Uterus (tissue), 4 donors: ENCODE measurements at places on chromosomes 11 and 22. TPM values are rescaled to one million over a fixed set of nuclear protein-coding genes. Genes with fewer than 3 reads are reported as not detected.
A peak's percentile ranks its signal among the peaks of the same experiment; 100 is the strongest.

GRCh38 chr11:2092464-2092910 is 46.7 kb downstream of the IGF2 start:
- no peak overlapping the region for H3K4me3 ChIP-seq
- no peaks in the 10 kb centered on the region for H3K4me1 ChIP-seq

Gene B4GALNT4
- 39.7 TPM for total RNA-seq

- no peak for DNase-seq
- H3K4me3 ChIP-seq: no peak overlapping the region
Measured at GRCh38 chr11:130390071-130390758, 38.2 kb downstream of the ADAMTS8 start.

DNA sequence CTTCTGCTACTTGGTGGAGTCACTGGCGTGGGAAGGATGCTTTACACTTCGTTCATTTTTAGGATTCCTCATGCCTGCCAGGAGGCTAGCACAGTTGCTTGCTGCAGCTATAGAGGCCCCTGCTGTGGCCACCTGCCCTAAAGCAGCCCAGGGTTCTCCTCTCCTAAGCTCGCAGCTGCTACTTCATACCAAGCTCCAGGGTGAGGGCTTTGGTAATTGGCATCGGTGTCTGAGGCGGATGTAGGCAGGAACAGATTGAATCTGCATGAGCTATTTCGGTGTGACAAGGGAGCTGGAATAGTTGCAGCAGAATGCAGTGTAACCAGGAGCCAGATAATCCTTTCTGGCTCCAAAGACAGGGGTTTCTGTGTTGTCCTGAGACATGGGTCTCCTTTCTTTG is 133.1 kb downstream of the MICAL2 start:
- no peak overlapping the region for H3K4me3 ChIP-seq
- no peaks in the 10 kb centered on the region for H3K36me3 ChIP-seq
- H3K27ac ChIP-seq: no peak overlapping the region
- H3K4me1 ChIP-seq: no peaks in the 10 kb centered on the region
- no peak for DNase-seq

Gene ASRGL1
- 31.6 TPM for total RNA-seq

DNA sequence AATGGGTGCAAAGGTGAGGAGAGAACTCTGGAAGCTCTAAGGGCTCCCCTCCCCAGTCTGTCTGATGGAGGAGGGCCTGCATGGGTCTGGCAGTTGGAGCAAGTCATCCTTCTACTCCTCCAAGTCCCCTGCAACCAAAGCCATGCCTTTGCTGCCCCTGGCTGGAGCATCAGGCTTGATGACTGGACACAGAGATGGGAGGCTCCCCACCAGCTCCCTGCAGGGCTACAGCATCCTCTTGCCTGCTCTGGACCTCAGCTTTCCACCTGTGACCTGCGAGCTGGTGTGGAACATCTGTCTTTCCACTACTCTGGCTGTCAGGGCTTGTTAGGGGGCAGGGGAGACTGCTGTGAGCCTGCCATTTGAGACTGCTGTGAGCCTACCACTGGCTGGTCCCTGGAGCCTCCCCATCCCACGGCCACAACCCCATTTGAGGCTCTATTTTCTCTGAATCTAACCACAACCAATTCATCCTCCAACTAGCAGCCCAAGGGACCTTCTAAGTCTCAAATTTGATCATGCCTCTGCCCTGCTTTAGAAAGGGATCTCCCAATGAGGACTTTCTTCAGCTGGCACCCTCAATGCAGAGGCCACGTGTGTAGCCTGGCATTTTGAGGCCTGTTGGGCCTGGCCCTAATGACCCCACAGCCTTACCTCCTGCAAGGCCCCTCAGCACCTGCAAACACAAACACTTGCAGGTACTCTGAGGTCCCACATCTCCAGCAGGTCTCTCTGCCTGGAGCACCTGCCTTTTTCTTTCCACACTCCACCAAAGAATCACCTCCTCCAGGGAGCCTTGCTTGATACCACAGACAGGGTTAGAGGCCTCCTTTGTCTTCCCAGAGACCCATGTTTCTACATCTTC is 9.9 kb downstream of the P2RY6 start:
- H3K27ac ChIP-seq: no peak overlapping the region
- no peak overlapping the region for H3K4me3 ChIP-seq
- no peak for DNase-seq
- H3K36me3 ChIP-seq: no peaks in the 10 kb centered on the region
- H3K27me3 ChIP-seq: no peaks in the 10 kb centered on the region

Gene CST6
- total RNA-seq: not detected

- no peak for DNase-seq
- peak overlapping the region; percentile 6 for H3K4me3 ChIP-seq
- H3K36me3 ChIP-seq: no peaks in the 10 kb centered on the region
- no peak overlapping the region for H3K27ac ChIP-seq
Measured at GRCh38 chr22:48489551-48490499, 1337.8 kb downstream of the BRD1 start.

Gene OR2AG2
- total RNA-seq: not detected

Gene OR52A1
- not detected for total RNA-seq

DNA sequence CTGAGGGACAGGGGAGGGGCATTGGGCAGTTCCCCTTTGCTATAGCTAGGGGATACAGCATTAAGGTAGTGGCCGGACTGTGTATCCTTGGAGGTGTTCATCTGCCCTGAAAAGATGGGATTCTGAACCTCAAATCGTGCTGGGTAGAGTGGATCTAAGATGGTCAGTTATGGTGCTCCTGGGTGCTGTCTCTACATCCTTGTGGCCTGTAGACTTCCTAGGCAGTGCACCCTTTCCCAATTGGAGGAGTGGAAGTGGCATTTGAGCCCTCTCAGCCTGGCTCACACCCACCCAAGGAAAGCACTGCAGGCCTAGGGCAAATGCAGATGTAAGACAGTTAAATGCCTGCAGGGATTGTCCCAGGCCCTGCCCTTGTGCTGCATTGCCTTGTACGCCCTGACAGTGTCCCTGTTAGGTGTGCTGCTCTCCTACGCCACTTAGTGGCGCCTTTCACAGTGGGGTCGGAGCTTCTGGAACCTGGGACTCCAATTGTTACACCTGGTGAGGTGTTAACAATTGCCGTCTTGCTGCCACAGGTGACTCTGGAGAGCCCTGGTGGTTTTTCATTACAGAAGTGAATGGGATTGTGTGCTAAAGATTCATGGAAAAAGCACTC is 35.0 kb downstream of the PPFIBP2 start:
- no peaks in the 10 kb centered on the region for H3K4me1 ChIP-seq
- H3K27me3 ChIP-seq: no peaks in the 10 kb centered on the region
- no peaks in the 10 kb centered on the region for H3K36me3 ChIP-seq
- DNase-seq: no peak

Gene OR51B4
- total RNA-seq: not detected

GRCh38 chr11:128227466-128227865 is 359.9 kb downstream of the ETS1 start:
- no peaks in the 10 kb centered on the region for H3K4me1 ChIP-seq
- no peaks in the 10 kb centered on the region for H3K27me3 ChIP-seq
- no peak overlapping the region for H3K4me3 ChIP-seq
- no peak overlapping the region for H3K27ac ChIP-seq
